T-helper 2 cell (primary cell): ENCODE measurements at places on chromosomes 4 and X.
A peak's percentile ranks its signal among the peaks of the same experiment; 100 is the strongest.

- no peak for DNase-seq
These were observed 38.4 kb downstream of the SLAIN2 start for GRCh38 chr4:48379587-48380180.

GRCh38 chrX:63809173-63809572 lies 24.2 kb upstream of the ARHGEF9 start:
- no peak for DNase-seq

- DNase-seq = no peak
These were observed 195.0 kb upstream of the LDB2 start for GRCh38 chr4:17093481-17093880.

DNA sequence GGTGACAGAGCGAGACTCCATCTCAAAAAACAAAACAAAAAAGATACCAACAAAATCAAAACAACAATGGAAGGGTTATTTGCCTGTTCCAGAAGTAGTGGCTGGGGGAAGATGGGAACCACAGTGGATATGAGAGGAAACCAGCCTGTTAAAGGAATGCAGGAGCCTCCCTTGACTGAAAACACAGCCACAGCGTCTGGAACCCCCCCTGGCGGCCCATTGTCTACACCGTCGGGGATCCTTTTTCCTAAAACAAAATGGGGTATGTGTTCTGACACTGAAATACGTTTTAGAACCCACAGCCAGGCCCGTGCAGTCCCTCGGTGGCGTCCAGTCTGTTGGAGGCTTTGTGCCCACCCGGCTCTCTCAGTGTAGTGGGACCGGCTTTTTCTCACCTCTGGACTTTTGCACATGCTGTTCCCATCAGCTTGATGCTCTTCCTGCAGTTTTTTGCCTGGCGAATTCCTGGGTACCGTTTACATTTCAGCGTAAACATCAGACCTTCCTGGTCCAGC lies 19.6 kb downstream of the PIGG start:
- no peak for DNase-seq

DNA sequence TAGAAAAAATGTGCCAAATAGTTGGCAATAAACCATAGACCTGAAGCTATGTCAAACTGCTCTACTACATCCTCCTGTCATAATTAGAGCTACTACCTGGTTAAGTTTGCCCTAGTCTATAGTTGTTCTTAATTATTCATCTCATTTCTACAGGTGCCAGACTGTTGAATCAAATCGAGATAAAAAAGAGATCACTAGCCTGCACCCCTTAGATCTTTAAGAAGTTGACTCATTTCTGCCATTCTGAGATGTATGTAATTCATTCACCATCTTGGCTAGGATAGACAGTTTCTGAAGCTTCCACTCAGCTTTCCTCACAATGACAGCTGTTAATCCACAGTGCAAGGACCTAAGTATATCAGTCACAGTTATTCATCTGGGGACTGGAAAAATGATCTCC lies 452.1 kb upstream of the BOD1L1 start:
- no peak for DNase-seq

- no peak for DNase-seq
These were observed 123.1 kb downstream of the BTC start for GRCh38 chr4:74671080-74671698.

DNA sequence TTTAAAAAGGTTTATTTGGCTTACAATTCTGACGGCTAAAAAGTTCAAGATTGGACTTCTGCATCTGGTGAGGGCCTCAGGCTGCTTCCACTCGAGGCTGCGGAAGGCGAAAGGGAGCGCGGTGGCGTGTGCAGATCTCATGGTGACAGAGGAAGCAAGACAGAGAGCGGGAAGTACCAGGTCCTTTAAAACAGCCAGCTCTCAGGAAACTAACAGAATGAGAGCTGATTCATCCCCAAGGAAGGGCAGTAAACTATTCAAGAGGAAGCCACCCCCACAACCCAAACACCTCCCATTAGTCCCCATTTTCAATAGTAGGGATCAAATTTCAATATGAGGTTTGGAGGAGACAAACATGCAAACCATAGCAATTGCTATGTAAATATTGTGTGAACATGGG lies 2144.2 kb upstream of the AGA start:
- DNase-seq = no peak

DNA sequence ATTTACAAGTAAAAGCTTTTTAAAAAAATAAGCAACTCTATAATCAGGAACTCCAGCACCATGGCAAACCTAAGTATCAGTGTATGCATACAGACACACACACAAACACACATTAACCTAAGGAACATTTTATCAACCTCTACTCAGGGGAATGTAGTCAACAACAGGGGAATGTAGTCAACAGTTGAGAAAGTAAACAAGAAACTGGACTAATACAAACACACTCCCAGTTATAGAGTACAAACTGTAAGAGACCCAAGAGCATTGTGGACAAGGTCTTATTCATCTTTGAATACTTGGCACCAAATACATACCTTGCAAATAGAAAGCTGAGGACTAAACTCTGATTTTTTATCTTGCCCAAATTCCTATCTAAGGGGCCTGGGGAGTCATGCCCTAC lies 36.2 kb downstream of the PAPSS1 start:
- DNase-seq = no peak

- no peak for DNase-seq
These were observed 110.3 kb downstream of the AREG start for GRCh38 chr4:74555231-74555630.

DNA sequence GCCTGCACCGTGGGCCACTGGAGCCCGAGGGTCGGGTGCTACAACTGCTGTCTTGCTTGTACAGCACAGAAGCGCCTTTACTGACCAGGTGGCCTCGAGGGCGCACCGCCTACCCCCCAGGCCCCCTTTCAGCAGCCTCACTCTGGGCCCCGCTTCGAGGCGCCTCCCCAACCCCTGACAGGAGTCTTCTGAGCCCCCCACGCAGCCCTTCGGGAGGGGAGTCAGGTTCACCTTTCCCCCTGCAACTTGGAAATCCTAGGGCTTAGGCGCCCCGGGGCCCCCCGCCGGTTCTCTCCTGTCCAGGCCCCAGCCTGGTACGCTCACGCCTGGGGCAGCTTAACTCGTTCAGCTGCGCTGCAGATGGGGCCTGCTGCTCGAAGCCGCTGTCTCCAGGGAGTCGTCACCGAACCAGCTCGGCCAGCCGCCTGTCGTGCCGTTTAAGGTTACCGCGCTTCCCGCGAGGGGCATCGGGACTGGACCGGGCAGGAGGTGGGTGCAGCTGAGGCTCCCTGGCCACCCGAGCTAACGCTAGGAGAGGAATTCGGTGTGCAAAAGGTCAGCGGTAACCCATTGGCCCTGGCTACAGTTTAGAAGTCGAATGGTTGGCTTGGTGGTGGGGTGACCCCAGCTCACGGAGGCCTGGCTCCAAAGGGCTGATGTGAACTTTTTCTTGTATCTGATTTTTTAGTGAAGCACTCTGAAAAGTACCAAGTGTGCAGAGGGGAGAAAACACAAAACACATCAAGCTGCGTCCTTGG lies 58.9 kb upstream of the BCOR start:
- no peak for DNase-seq

DNA sequence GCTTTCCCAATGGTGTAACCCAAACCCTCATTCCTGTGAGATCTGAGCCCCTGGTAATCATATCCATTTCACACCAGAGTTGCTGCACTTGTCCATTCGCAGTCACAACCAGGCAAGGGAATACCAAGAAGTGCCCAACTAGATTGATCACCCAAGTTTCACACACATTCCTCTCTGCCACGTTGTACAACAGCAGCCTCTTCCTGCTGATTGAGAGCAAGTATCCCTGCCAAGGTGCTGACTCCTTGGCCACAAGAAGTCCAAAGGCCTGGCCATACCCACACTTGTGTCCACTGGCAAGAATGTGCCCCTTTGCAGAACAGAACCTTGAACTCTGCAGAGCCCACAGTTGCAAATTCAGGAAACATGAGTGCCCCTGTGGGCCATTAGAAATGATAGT lies 6.5 kb upstream of the ACOT9 start:
- no peak for DNase-seq

DNA sequence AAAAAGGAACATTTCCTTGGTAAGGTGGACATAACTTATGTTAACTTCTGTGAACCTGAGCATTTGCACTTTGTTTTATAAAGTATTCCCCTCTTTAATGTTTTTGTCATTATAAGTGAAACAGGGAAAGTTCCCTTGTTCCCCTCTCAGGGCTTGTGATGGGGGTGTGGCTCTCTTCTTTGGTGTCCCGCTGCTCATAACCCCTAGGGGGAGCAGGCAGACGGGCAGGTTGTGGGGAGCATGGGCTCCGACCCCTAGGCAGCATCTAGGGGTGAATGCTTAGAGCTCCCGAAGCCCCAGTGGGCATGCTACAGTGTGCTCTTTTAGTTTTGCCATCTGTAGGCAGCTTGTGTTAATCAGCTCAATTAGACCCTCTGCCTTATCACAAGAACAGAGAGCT lies 200.4 kb downstream of the DACH2 start:
- no peak for DNase-seq

GRCh38 chr4:18366892-18367291 lies 345.3 kb upstream of the LCORL start:
- DNase-seq = no peak

DNA sequence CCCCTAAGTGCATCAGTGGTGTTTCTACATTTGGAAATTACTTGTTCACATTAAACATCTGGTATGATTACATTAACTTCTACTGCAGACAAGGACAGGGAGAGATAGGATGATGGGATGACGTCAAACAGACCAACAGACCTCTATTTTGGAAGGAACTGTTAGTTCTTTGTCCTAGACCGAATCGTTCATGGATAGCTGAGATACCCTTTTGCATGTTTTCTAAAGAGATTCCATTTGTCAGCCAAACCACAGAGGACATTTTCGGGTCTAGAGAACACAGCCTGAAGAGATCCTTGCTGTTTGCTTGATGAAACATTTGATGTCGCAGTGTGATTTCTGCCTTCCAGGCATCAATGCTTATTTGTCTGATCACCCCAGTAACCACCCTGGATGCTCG lies 27.7 kb downstream of the CHST7 start:
- DNase-seq = no peak

DNA sequence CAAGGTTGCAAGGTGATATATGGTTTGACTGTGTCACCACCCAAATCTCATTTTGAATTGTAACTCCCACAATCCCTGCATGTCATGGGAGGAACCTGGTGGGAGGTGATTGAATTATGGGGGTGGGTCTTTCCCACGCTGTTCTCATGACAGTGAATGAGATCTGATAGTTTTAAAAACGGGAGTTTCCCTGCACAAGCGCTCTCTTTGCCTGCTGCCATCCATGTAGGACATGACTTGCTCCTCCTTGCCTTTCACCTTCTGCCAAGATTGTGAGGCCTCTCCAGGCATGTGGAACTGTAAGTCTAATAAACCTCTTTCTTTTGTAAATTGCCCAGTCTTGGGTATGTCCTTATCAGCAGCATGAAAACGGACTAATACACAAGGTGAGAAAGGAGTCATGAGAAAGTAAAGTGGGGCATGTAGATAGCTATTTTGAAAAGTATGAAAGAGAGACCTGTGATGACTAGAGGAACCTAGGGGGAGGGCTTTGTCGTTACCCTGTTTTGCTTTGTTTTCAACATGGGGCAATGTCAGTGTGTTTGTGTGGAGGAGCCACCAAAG lies 6.3 kb downstream of the ZBTB49 start:
- no peak for DNase-seq

DNA sequence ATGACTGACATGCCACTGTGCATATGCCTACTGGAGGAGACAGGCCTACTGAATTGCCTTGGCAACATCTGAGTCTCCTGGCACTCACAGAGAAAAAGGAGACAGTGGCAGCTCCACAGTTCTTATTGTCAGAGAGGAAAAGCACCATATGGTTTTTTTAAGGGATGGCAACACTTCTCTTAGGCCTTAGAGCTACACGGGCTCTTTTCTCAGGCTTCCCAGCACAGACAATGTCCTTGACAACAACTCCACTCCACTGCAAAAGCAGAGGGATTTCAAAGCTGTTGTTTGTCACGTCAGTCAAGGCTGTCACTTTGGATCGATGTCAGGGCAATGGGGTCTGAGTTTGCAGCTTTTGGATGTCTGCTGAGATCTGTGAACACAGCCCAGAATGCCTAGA lies 4.7 kb upstream of the CLCN4 start:
- no peak for DNase-seq

- no peak for DNase-seq
These were observed 52.9 kb downstream of the PPP2R2C start for GRCh38 chr4:6419452-6420028.

DNA sequence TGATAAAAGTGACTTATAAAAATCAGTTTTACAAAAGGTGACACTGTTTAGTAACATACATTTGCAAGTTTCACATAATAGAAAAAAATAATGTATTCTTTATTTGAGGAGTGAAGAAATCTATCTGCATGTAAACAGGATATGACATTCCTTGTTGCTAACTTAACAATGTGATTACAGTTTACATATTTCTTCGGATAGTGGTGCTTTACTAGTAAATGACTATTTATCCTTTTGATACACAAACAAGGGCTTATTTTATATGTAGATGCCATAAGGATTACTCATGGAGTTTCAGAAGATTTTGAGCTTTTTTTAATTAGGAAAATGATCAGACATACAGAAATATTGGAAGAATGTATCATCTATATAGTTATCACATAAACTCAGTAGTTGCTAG lies 126.5 kb downstream of the SLIT2 start:
- DNase-seq = no peak

- DNase-seq = no peak
These were observed 28.9 kb downstream of the ZNF827 start for GRCh38 chr4:145909773-145910172.

DNA sequence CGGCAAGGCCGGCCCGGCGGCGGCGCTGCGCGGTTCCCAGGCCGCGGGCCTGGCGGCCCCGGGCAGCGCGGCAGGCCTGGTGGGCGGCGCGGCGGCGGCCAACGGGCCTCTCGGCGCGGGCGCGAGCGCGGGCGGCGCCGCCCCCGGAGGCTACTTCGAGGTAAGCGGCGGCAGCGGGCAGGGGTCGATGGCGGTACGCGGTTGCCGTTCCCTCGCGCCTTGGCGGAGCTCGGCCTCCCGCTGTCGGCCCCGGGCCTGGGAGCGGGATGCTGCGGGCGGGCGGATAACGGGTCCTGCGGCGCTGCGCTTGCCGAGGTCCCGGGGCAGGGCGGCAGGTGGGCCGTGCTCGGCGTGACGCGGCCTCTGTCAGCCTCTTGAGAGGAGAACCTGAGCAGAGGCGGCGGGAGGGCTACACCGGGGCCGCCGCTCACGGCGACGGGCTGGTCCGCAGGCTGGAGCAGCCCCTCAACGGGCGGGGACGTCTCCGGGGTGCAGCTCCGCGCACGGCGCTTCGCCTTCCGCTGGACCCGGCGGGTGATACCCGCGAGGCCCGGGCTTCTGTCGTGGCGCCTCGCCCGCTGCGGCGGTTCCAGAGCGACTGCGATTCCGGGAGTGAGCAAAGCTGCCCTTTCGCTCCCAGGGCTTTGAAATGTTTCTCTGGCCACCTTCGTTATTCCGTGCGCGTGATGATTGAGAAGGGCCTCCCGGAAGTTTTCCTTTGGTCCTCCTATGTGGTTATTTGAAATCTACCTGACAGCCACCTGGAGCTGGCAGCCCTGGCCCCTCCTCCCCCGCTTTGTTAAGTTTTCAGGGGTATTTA lies 774 bp downstream of the FAM193A start:
- DNase-seq = peak; percentile 30

GRCh38 chrX:21181232-21181853 lies 192.9 kb upstream of the CNKSR2 start:
- no peak for DNase-seq
